Inflammatory macrophage treated with lipopolysaccharide for 1 hour (primary cell): ENCODE measurements at places on chromosomes 1 and 21.

DNA sequence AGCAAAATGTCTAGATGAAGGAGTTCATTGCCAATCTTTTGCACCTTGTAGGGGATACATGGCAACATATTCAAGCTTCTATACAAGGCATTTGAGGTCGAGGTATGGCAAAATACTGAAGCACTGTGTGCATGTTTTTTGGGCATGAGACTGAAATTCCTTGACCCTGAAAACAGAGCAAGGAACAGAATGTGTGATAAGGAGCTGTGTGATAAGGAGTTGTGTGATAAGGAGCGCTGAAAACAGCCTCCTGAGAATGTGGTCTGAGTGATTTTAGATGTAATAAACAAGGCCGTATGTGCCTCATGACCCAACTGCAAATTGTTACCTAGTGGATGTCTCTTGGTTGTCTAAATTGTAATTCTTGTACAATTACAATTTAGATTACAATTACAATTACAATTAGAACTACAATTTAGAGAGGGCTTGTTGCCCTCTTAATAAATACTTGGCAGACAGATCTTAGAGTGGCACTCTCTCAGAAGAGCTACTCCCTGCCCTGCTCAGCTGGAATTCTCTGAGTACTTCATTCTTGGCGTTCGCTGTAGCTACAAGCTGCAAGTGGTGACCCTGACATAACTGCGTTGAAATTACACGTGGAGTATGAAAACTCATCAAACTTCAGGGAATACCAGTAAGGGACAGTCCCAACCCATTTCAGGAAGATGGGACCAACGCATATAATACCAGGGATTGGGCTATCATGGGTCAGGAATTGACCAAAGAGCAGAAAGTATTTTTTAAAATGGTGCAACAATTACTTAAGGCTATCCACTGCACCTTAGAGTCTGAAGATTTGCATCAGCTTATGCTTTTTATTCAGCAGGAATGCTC lies 20.0 kb upstream of the ITLN1 start:
- DNase-seq, result no peak

GRCh38 chr1:64187646-64188045 lies 15.8 kb upstream of the UBE2U start:
- no peak for DNase-seq

DNA sequence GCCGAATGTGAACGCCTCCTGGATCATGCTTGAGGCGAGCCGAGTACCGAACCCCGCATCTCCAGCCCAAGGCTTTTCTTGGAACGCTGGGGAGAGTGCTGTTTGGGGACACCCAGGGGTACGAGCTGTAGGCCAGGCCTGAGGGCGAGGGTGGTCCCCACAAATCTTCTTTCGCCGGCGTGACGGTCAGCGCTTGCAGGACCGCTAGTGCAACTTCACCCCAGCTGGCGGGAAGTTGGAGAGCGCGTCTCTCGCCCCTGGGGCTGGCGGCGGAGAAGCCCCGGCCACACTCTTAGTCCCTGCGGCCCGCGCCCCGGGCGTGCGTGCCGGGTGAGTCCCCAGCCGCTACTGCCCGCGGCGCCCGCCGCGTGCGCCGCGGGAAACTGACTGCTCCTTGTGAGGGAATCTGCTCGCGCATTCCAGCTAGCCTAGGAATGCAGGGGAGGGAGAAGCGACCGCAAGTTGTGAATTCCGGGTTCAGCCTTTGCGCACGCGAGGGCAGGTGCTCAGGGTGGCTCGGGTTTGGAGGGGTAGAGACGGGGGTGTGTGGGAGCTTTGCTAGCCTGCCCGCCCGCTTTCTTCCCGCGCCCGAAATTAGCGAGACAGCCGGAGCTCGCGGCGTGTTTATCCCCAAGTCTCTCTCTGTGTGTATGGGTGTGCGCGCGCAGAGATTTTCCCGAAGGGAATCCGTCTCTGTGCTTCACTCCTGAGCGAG lies 884 bp downstream of the LHX4 start:
- DNase-seq, result no peak

GRCh38 chr1:163172596-163172995 lies 30.1 kb downstream of the RGS5 start:
- DNase-seq, result no peak

- DNase-seq, result no peak
Observed at GRCh38 chr1:23797478-23798448, 2.8 kb downstream of the GALE start.

DNA sequence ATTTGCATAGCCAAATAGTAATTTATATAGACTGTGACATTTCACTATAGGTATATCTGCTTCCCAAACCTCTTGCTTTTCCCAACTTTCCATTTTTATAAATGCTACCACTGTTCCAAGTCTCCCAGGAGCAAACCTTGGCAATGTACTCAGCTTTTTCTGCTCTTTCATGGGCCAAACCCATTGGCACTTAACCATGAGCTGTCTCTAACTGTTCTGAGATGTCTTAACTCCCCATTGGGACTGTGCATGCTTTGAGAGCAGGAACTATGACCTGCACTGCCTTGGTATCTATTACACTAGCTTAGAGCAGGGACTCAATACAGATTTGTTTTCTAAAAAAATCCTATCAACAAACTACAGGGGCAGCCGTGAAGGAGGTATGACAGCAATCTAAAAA lies 22.5 kb upstream of the KHDRBS1 start:
- no peak for DNase-seq

DNA sequence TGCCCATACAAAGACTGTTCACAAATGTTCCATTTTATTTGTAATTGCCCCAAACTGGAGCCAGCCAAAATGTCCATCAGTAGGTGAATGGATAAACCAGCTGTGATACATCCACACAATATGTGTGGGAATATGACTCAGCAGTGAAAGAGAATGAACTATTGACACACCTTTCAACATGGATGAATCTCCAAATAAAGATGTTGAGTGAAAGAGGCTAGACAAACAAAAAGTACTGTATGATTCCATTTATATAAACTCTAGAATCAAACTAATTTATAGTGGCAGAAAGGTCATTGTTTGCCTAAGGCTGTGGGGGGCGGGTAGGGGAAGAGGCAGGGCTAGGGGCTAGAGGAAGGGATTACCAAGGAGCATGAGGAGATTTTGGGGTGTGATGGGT lies 4.5 kb downstream of the DHCR24 start:
- DNase-seq, result no peak

- DNase-seq, result no peak
Observed at GRCh38 chr1:209323743-209324142, 259.8 kb upstream of the CAMK1G start.

DNA sequence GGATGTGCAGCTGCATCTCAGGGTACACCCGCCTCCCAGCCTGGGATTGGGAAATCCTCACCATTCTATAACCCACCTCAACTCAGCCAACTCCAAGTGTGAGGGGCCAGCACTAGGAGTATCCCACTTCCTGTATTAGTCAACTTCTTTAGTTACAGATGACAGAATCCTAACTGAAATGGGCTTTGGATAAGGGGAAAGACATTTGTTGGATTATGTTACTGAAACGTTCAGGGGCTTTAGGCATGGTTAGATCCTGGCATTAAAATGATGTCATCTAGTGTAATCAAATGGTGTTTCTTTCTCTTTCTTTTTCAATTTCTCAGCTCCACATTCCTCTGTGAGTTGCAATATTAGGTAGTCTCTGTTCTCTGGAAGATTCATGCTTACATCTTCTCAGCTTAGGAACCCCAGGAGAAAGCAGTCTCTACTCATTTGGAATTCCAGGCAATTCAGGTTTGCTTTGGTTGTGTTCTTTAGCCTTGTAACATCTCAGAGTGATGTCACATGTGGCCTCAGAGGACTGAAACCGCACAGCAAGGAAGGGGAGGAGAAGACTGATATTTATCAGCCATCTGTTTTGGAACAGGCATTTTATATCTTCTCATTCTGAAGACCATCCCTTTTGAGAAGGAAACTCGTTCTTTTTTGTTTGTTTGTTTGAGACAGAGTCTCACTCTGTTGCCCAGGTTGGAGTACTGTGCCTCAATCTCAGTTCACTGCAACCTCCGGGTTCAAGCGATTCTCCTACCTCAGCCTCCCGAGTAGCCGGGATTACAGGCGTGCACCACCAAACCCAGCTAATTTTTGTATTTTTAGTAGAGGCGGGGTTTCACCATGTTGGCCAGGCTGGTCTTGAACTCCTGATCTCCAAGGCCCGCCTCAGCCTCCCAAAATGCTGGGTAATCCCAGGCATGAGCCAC lies 18.9 kb upstream of the TMEM54 start:
- no peak for DNase-seq

DNA sequence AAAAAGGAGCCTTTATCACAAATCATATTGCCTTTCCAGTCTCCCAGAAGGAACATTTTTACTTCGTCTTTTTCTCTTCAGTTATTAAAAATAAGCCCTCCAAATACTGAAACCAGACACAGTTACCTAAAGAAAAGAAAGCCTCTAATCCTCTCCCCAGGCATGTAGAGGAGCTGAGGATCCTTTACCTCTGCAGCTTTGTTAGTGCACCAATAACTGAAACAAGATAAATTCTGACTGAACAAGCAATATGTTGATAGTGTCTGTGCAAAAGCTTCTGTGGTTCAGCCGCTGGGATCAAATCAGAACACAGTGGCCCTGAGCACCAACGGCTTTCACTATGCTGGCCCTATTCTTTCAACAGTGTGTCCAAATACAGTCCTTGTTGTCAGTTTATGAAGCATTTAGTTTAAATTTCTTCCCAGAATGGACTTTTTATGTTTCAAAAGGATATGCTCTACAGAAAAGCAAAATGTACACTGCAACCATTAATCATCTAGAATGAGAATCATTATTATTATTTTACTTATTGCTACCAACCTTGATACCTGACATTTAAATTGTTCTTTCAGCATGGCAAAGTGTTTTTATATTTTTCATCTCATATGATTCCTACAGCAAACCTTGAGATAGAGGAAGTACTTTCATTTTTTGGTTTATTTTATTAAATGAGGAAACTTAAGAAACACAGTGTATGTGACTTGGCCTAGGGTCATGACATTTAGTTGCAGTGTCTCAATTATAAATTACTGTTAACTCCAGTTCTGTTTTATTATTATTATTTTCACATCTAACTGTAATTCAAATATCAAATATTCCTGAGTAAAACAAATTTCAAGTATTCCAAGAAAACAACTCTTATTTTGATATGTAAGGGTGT lies 217.9 kb downstream of the NEGR1 start:
- DNase-seq, result peak; percentile 34

- DNase-seq, result no peak
Observed at GRCh38 chr1:36608272-36608671, 125.6 kb upstream of the CSF3R start.

DNA sequence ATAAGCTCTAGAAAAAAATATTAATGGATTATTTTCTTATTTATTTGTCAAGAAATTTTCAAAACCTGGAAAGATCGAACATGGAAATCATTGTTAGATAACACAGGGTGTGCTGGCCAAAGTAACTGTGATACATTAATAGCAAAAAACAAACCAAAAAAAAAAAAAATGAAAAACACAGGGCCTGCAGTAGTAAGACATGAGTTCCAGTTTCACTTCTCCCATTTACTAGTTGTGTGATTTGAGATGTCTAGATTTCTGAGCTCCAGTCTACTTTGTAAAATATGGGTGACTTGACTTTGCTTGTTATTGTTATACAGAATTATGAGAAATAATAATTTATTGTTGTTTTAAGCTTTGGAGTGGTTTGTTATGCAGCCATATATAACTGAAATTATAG lies 13.6 kb downstream of the FAM177B start:
- peak; percentile 17 for DNase-seq

- peak; percentile 54 for DNase-seq
Observed at GRCh38 chr1:203524152-203524551, 30.2 kb downstream of the OPTC start.

- no peak for DNase-seq
Observed at GRCh38 chr21:29074783-29075182, 1.3 kb upstream of the CCT8 start.

DNA sequence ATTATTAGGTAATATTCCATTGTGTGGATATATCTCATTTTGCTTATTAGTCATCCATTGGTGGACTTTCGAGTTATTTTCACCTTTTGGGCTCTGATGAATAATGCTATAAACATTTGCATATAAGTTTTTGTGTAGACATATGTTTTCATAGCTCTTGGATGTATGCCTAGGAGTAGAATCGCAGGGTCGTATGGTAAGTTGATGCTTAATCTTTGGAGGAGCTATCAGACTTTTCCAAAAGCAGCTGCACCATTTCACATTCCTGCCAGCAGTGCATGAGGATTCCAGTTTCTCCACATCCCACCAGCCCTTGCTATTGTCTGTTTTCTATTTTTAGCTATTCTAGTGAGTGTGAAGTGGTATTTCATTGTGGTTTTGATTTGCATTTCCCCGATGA lies 120.3 kb upstream of the TMEM51 start:
- no peak for DNase-seq

- DNase-seq, result peak; percentile 30
Observed at GRCh38 chr1:43282220-43283195, 2.9 kb downstream of the C1orf210 start.

GRCh38 chr1:32925403-32926162 lies 24.4 kb upstream of the TMEM54 start:
- DNase-seq, result no peak

DNA sequence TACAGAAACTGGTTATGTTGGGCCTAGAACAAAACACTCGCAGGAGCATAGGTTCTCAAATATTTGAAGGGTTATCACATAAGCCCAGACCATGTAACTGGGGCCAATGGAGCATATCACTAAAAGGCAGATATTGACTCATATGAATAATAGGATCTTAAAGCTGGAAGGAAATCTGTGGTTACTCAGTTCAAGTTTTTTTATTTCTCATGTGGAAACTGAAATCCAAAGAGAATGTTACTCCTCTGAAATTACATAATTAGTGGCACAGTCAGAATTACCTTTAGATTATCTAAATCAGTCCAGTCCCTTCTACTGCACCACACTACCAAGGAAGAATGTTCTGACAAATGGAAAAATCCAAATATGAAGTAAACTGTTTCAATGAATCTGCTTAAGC lies 12.0 kb downstream of the SLAMF8 start:
- no peak for DNase-seq

- DNase-seq, result no peak
Observed at GRCh38 chr1:178046591-178047270, 47.2 kb upstream of the RASAL2 start.

- no peak for DNase-seq
Observed at GRCh38 chr1:44907893-44908292, 64.8 kb upstream of the PTCH2 start.

DNA sequence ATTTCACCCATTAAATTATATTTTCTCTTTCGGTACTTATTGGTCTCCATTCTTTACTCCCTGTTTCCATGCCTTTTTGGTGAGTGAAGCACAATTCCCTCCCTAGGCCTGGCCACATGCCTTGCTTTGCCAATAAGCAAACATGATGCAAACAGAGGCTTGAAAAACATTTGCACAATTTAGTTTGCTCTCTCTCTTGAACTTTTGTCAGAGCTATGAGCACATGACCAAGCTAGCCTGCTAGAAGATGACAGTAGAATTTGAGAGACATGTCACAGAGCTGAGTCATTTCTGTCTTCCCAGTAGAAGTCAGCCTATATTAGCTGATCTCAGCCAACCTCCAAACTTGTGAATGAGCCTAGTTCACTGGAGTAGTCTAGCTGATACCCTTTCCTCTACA lies 24.6 kb downstream of the ANGPTL3 start:
- peak; percentile 95 for DNase-seq
